CD14-positive monocyte (primary cell): ENCODE measurements at places on chromosomes 2 and 18. TPM values are rescaled to one million over a fixed set of nuclear protein-coding genes. Genes with fewer than 3 reads are reported as not detected.

DNA sequence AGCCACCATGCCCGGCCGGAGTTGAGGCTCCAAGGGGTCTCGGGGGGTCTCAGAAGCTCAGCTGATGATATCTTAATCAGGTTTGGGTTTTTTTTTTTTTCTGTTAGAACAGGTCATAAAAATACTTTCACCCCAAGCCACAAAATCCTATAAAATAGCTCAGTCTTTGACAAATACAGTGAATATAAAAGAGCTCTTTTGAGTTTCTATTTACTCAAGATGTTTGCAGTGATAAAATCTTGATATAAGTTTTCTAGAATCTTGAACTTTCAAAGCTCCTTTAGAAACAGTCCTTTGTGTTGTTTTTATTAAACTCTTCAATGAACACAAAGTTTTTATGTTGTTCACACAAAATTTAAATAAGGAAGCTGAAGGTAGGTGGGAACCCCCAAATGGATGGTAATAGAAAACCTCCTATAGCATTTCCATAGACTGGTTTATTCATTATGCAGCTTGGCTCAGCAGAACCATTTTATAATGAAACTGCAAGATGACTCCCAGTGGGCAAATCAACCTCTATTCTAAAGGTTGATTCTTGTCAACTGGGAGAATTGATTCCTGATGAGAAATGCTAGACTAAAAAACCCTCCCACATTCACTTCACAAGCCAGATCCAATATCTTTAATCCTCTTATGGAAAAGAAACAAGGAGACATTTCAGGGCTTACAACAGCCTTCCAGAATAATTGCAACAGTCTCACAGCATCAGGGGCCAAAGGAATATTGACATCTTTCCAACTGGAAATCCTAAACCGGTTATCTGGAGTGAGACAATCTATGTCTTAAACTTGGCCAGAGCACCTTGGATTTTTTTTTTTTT, 13.6 kb upstream of the NARS1 start:
- H3K4me1 ChIP-seq = peaks cover 12% of the 10 kb centered on the region
- DNase-seq = no peak
- no peaks in the 10 kb centered on the region for H3K27me3 ChIP-seq
- H3K36me3 ChIP-seq = no peaks in the 10 kb centered on the region
- no peak overlapping the region for H3K27ac ChIP-seq
- no peak overlapping the region for H3K4me3 ChIP-seq

- DNase-seq = no peak
- no peak overlapping the region for H3K4me3 ChIP-seq
- no peaks in the 10 kb centered on the region for H3K4me1 ChIP-seq
- no peaks in the 10 kb centered on the region for H3K36me3 ChIP-seq
- peaks cover 11% of the 10 kb centered on the region for H3K27me3 ChIP-seq
- H3K27ac ChIP-seq = no peak overlapping the region
These were observed 5.5 kb downstream of the GCKR start for GRCh38 chr2:27502142-27502541.

- no peaks in the 10 kb centered on the region for H3K27me3 ChIP-seq
- DNase-seq = no peak
- H3K27ac ChIP-seq = no peak overlapping the region
- no peak overlapping the region for H3K4me3 ChIP-seq
These were observed 31.4 kb downstream of the INO80C start for GRCh38 chr18:35466334-35466733.

GRCh38 chr2:17600556-17601204, 60.2 kb downstream of the VSNL1 start:
- no peak for DNase-seq
- H3K27ac ChIP-seq = no peak overlapping the region
- H3K4me1 ChIP-seq = no peaks in the 10 kb centered on the region
- no peaks in the 10 kb centered on the region for H3K27me3 ChIP-seq

DNA sequence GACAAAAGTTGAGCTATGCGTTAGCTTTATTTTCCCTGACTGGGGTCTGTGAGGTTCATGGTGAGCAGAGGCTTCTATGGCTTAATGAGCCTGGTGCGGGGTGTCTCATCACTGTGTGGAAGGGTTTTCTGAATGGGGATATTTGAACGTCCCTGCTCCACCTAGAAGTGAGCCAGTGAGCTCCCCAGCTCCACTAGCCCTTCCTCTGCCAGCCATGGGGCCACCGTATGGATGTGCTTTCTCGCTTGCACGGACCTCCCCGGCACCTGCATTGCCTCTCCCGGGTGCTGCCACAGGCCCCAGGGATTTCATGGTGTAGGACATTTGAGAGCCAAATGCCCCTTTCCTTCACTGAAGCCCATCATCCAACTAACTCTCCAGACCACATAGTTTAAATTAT, 37.8 kb downstream of the CYP26B1 start:
- H3K4me3 ChIP-seq = no peak overlapping the region
- H3K36me3 ChIP-seq = no peaks in the 10 kb centered on the region
- DNase-seq = no peak
- no peaks in the 10 kb centered on the region for H3K27me3 ChIP-seq
- no peaks in the 10 kb centered on the region for H3K4me1 ChIP-seq
- no peak overlapping the region for H3K27ac ChIP-seq

DNA sequence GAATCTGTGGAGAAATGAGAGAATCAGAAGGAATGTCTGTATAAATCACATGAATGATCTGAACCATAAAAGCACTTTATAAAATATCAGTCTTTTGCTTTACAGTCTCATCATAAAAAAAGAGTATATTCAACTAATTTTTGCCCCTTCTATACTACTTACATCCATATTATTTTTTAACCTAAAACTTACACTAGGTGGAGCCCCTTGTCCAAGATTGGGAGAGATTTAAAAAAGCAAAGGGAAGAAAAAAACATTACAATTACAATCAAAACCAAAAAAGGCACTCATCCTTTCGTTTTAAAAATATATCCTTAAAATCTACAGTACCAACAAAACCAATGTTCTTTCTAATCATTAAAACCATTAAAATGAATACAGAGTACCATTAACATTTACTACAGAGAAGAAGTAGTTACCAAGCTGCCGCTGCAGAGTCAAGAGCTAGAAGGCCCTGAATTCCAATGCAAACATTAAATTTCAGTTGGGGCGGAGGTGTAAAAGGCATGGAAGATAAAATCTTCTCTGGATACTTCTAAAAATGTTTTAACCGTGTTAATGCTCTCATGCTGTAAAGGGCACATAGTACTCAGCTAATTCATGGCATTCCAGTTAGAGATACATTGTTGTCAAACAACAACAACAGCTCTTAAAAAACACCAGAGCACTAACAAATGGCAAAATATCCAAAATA, 56.7 kb upstream of the EPB41L3 start:
- peaks cover 6% of the 10 kb centered on the region for H3K27me3 ChIP-seq
- no peak for DNase-seq
- H3K4me1 ChIP-seq = no peaks in the 10 kb centered on the region
- H3K36me3 ChIP-seq = no peaks in the 10 kb centered on the region
- no peak overlapping the region for H3K27ac ChIP-seq

DNA sequence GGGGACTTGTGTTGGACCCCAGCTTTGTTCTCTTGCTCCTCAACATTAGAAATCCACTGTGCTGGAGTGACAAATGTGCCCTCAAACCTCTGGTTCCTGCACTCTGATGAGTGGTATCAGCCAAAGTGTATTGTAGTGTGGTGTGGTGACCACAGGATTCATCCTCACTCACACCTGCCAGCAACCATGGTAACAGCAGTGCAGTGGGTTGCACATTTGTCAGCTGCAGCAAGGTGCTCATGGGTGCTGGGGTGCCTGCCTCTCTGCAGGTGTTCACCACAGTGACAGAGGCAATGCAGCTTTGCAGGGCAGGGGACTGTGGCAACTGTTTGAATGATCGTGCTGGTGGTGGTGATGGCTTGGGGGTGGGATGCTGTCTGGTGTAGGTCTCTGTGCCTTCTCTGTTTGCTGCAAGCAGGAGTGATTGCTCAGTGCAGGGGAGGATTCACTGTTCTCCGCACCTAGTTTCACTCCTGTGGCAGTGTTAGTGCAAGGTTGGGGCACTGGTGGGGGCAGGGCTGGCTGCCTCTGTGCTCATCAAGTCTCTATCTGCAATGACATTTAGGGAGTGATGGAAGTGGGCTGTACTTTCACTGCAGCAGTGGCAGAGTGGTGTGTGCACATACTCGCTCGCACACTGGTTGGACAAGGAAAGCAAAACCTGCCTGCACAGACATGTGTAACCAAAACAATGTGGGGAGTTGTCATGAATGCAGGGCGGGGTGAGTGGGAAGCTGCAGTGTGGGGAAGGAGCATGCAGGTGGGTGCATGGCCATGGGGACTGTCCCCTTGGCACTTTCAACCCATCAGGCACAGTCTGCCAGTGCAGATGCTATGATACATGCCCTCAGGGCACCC, 301.1 kb downstream of the PIK3C3 start:
- no peak overlapping the region for H3K4me3 ChIP-seq
- H3K4me1 ChIP-seq = no peaks in the 10 kb centered on the region
- H3K36me3 ChIP-seq = no peaks in the 10 kb centered on the region
- DNase-seq = no peak

DNA sequence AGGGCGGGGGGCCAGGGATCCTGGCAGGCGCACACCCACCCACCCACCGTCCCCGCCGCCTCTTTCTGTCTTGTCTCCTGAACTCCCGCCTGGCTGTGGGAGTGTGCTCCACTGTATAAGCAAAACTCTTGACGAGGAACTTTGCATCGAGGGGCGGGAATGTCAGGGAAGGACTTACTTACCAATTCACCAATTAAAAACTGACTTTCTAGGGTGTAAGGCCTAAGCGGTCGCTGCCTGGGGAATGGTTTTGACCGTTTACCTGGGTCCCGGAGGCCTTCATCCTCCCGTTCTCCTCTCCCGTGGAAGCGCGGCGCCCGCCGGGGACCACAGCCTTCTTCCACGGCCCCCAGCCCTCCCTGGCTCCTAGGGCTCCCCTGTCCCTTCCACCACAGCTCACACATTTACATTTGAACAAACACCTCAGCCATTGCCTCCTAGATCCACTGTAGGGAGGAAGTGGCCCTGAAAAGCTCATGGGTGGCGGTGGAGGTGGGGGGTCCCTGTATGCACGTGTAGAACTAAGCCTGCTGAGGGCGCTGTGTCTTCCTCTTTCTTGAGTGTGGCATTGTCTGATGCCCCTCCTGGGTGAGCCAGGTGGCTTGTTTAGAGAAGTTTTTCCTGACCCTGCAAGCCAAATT, 8.9 kb downstream of the ASIC4 start:
- H3K4me1 ChIP-seq = no peaks in the 10 kb centered on the region
- no peak for DNase-seq
- no peak overlapping the region for H3K27ac ChIP-seq
- peaks cover 76% of the 10 kb centered on the region for H3K27me3 ChIP-seq
- H3K36me3 ChIP-seq = no peaks in the 10 kb centered on the region
- no peak overlapping the region for H3K4me3 ChIP-seq

DNA sequence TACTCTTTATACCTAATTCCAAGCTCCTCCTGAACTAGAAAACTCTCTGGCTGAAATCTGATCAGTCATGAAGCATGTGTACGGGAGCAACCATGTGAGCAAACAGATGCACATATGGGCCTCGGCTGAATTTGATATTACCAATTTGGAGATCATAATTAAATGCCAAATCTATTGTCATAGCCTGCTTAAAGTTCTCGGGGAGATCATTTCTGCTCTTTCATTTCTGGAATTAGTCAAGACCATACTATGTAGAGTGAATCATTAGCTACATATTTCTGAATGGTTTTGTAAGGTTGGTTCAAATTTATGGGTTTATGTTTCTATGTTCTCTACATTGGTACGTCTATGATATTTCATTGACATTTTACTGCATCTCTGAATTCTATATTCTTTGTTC, 205.5 kb downstream of the UBE2E3 start:
- no peak overlapping the region for H3K27ac ChIP-seq
- H3K36me3 ChIP-seq = no peaks in the 10 kb centered on the region
- no peaks in the 10 kb centered on the region for H3K27me3 ChIP-seq

DNA sequence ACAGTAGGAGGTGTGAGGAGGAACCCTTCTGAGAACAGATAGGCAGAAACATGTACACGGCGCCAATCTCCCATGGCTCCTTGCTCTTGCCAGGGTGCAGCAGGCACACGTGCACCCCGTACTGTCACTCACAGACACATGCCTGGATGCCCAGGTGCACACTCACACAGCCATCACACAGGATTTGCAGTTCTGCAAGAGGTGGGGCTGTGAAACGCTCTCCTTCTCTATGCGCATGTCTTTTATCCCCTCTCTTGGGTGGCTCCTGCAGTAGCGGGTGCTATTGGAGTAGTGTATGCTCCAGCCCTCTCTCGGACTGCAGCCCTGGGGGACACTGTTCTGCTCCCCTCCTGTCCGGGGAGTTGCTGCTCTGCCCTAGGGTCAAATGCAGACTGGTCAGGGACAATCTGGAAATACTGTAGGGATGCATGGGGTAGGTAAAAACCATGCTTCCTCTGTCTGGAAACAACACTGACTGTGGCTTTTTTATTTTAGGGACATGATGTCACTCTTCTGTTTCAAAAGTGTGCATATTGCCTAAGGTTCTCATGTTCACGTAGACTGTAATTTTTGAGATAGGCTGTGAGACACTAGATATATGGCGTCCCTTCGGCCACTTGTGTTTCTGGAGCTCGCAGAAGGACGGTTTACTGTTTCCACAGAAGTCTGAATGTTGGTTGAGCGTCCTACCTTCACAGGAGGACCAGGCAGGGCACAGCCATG, 118.5 kb downstream of the PRKCE start:
- peak overlapping the region; percentile 39 for H3K27ac ChIP-seq
- peak overlapping the region; percentile 56 for H3K4me3 ChIP-seq
- peaks cover 63% of the 10 kb centered on the region for H3K4me1 ChIP-seq
- no peaks in the 10 kb centered on the region for H3K27me3 ChIP-seq
- no peaks in the 10 kb centered on the region for H3K36me3 ChIP-seq

GRCh38 chr2:128374001-128374710, 55.5 kb upstream of the HS6ST1 start:
- no peaks in the 10 kb centered on the region for H3K4me1 ChIP-seq
- no peak overlapping the region for H3K27ac ChIP-seq
- no peaks in the 10 kb centered on the region for H3K36me3 ChIP-seq
- no peak overlapping the region for H3K4me3 ChIP-seq

DNA sequence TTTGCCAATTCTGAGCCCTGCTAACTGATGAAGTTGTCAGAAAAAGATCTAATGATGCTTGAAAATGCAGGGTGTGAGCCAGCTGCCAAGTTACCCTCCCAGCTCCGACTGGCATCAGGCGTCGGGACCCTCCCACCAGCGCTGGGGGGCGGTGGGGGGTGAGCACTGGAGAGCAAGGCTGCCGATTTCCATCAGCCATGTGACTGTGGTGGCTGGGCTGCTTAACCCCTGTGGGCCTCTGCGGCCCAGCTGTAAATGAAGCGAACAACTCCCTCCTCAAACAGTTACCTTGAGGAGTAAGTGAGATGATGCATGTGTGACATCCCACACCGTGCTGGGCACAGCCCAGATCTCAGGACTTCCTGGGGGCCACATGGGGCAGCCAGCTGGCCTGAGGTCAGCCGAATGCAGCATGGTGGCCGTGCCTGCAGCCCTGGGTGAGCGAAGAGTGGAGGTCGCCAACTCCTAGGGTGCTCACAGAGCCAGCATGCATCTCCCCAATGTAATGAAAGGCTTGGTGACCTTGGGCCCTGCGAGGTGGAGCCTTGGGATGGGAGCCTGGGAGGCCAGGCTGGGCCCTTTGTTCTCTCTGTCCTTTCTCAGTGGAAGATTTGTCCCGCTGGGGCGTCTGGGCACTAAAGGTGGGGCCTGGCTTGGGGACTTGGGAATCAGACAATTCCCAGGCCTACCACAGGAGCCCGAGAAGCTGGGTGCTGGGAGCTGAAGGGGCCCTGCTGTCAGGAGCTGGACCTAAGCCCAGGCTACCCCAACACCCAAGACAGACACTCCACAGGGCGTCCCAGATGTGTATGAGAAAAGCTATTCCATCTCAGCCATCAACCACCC, 25.1 kb downstream of the CIB4 start:
- no peak overlapping the region for H3K27ac ChIP-seq
- H3K27me3 ChIP-seq = no peaks in the 10 kb centered on the region

The MEP1B gene
- not detected in 2 replicates for polyA plus RNA-seq

The PARD3B gene
- not detected for polyA plus RNA-seq

The CHRNG gene
- not detected in 2 replicates for polyA plus RNA-seq

The CNGA3 gene
- polyA plus RNA-seq = not detected

The SAP130 gene
- polyA plus RNA-seq = 16.4 and 16.5 TPM in 2 replicates
